BJ (cell line): ENCODE measurements at places on chromosomes 5 and 9. TPM values are rescaled to one million over a fixed set of nuclear protein-coding genes. Genes with fewer than 3 reads are reported as not detected.

DNA sequence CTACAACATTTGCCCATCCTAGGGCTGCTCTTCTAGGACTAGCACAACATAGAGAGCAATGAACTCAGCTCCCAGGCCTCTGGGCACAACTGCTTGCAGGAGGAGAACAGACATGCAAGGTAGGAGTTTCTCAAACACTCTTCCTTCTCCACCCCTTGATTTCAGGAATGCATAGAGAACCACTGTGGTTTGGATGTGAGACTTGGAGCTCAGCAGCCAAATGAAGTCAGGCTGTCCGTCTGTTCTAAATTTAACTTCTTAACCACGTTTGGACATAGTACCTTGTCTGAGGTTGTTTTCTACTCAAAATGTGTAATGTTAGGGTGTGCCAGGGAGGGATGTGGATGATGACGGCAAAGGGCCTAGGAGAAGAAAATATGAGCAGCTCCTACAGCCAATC, 515.1 kb upstream of the TNC start:
- peak; percentile 61 for DNase-seq

Gene CEL
- 0.26 and 0.49 TPM in 2 replicates for polyA plus RNA-seq

DNA sequence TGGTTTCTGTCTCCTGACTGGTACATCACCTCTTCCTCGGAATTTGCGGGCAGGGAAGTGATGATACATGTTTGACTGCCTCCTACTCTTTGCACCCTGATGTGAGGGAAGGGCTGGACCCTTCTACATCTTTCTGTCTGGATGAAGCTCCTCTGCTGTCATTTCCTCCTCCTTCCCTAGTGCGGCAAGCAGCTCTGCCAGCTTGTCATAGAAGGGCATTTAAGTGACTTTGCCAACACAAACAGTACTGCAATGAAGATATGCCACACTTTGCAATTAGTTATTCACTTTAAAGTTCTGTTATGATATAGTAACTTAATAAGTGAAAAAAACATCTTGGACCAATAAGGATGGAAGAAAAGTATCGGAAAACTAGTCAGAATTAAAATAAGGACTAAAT, 48.5 kb upstream of the ABL1 start:
- DNase-seq: no peak

DNA sequence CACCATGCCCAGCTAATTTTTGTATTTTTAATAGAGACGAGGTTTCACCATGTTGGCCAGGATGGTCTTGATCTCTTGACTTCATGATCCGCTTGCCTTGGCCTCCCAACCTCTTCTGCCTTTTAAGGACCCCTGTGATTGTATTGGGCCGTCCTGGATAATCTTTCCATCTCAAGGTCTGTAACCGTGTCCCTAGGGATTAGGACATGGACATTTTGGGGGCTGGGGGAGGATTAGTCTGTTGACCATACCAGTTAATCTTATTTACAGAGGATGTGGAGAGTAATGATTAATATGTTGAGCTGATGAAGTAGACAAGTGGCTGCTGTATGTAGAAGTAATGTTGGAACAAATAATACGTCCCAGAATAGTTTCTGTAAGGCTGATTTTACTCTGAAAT, 23.1 kb downstream of the LNPEP start:
- DNase-seq: no peak

- DNase-seq: no peak
Measured at GRCh38 chr9:126945682-126946081, 31.1 kb downstream of the RALGPS1 start.

GRCh38 chr9:132216861-132217619, 55.2 kb downstream of the NTNG2 start:
- no peak for DNase-seq

DNA sequence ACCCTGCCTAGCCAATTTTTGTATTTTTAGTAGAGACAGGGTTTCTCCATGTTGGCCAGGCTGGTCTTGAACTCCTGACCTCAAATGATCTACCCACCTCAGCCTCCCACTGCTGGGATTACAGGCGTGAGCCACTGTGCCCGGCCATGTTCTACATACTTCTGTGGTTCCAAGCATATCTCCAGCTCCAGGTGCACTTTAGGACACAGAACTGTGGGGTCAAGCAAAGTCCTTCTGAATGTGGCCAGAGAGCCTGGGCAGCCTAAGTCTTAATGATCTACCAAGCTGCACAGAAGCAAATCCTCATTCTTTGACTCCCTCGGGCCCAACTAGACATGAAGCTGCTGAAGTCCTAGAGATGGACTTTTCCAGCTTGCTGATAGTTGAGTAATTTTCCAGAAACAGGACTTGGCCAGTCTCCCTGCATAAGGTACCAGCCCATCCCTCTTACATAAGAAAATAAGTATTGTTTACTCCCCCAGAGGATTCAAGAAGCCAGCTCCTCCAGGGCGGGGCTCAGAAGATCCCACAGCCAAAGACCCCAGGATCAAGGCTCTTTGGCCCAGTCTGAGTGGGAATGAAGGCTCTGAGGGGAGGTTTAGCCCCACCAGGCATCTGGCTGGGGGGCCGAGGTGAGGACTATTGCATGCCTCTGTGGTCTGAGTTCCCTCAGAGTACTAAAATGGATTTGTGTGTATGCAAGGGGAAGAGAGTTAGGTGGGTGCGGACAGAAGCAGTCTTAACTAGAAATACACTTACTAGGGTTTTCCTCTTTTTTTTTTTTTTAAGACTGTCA, 8.7 kb downstream of the CLTB start:
- no peak for DNase-seq

- peak; percentile 44 for DNase-seq
Measured at GRCh38 chr5:126414874-126415502, 8.2 kb upstream of the GRAMD2B start.

GRCh38 chr5:136205941-136206340, 13.0 kb upstream of the SMIM32 start:
- DNase-seq: no peak

Gene EIF4E1B
- polyA plus RNA-seq: not detected in 2 replicates

- DNase-seq: no peak
Measured at GRCh38 chr9:114432323-114433067, 44.7 kb upstream of the AKNA start.

- DNase-seq: no peak
Measured at GRCh38 chr5:74237571-74238145, 402.9 kb downstream of the ENC1 start.

Gene FOXD4
- polyA plus RNA-seq: 0.12 and 0.17 TPM in 2 replicates

GRCh38 chr5:40507095-40507494, 172.6 kb upstream of the PTGER4 start:
- DNase-seq: no peak

DNA sequence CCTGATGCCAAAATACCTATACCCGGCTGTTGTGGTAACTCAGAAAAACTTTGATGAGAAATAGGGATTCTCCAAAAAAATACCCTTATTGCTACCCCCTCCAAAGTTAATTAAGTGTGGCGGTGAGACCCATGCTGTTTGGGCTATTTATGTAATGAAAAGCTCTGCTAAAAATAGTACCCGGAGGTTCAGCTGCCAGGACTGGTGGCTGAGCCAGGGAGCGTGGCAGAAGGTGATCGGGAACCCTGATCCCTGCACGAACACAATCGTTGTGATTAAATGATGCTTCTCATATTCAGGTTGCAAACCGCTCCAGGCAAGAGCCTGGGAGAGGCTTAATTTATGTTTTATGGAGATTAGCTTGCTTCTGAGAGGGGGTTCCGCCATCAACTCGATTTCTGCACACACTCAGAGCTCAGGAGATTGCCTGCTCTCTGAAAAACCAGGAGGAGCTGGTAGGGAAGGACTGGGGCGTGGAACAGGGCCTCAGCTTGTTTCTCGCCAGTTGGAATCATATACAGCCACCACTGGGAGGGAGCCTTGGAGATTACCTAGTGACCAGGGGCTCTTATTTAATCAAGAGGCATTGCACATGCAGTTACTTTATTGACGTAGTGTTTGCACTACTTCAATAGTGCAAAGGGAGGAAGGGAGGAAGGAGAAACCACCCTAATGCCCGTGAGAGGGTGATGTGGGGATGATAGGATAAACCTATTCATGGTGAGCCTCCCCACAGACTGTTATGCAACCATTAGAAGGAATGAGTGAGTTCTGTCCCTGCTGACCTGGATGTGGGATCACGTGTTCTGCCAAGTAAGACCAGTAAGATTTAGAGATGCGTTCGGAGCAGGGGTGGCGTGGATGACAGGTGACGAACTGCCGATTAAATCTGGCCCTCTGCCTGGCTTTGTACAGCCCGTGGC, 23.4 kb downstream of the HRH2 start:
- DNase-seq: no peak

Gene DNAH5
- polyA plus RNA-seq: 1.1 and 1.8 TPM in 2 replicates

Gene HMMR
- 5.4 and 12.0 TPM in 2 replicates for polyA plus RNA-seq

Gene SPATA31E1
- not detected in 2 replicates for polyA plus RNA-seq

DNA sequence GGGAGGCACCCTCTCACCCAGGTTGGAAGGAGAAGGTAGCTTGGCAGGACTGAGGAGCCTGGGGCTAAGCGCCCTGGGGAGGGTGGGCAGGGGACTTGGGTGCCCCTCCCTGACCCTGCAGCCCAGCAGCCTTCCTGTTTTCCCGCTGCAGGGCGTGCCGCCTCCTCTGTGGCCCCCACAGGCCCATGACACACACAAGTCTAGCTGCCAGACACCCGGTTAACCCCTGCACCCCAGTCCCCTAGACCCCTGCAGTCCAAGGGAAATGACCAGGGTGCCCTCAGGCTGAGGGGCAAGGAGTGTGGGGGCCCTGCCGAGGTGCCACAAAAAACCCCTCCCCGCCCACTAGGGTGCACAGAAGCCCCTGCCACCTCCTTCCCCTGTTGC, 33.0 kb downstream of the GOLGA2 start:
- no peak for DNase-seq

GRCh38 chr5:169164481-169164925, 136.4 kb downstream of the SLIT3 start:
- no peak for DNase-seq

DNA sequence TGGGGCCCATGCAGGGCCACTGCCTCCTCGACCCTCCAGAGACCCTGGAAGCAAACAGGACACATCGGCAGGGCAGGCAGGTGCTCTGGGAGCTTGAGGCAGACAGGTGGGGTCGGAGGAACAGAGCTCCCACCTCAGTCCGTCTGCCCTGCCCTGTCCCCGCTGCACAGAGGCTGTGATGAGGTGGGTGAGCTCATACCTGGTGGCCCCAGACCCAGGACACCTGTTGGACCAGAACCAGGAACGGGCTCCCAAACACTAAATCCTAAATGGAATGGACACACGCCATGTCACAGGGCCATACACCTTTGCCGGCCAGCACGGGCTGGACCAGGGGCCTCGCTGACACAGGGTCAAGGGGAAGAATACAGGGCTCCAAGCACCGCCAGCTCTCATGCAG, 5.5 kb downstream of the SOHLH1 start:
- DNase-seq: no peak

Gene GDA
- polyA plus RNA-seq: not detected in 2 replicates

DNA sequence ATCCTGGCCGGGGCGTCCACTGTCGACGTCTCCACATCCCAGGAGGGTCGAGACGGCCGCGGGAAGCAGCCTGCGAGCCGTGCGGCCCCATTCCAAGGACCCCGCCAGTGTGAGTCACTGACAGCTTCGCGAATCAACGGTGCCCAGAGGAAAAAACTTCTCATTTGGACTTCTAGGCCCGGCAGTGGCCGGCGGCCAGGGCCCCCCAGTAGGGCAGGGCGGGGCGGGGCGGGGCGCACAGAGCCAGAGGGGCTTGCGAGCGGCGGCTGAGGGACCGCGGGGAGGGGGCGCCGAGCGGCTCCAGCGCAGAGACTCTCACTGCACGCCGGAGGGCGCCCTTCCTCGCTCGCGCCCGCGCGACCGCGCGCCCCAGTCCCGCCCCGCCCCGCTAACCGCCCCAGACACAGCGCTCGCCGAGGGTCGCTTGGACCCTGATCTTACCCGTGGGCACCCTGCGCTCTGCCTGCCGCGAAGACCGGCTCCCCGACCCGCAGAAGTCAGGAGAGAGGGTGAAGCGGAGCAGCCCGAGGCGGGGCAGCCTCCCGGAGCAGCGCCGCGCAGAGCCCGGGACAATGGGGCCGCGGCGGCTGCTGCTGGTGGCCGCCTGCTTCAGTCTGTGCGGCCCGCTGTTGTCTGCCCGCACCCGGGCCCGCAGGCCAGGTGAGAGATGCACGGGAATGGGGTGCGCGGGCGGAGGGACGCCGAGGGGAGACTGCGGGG, at the start of gene F2R:
Gene F2R, plus strand, starts transcription at position 391 of the 720 bp plus-strand sequence. Its CDS starts 182 bp downstream, at position 573.
- DNase-seq: no peak

Gene SLC24A2
- polyA plus RNA-seq: not detected in 2 replicates

GRCh38 chr5:53537711-53538110, 22.7 kb upstream of the NDUFS4 start:
- no peak for DNase-seq

Gene IFNA1
- polyA plus RNA-seq: not detected in 2 replicates

Gene GRHPR
- 159 and 227 TPM in 2 replicates for polyA plus RNA-seq

Gene SLC27A6
- 0.06 and 0.10 TPM in 2 replicates for polyA plus RNA-seq

- no peak for DNase-seq
Measured at GRCh38 chr5:131379723-131380122, 115.9 kb downstream of the CDC42SE2 start.

Gene DBH
- polyA plus RNA-seq: not detected in 2 replicates

Gene HRCT1
- polyA plus RNA-seq: 0.47 and 0.93 TPM in 2 replicates

- peak; percentile 86 for DNase-seq
Measured at GRCh38 chr5:39517800-39518199, 93.0 kb upstream of the DAB2 start.

DNA sequence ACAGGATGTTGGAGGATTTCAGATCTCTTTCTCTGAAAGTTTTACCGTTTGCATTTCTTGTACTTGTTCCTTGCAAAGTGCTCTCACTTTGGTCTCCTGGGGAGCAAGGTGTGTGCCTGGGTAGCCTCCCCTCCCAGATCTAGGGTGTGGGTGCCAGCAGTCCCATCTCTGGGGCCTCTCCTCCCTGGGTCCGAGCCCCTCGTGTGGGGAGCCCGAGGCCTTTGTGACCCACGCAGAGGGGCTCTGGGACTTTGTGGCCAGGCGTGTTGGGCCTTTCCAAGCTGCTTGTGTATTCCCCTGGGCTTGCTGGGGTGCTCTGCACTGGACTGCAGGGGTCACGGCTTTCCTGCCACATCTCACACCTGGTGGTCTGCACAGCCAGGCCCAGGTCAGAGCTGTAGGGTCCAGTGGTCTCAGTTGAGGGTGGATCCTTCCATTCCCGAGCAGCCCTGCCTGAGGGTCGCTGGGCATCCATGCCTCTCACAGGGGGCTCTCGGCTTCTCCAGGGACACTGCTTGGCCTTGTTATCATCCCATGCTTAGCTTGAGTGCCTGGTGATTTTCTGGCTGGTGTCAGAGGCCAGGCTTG, 96.3 kb downstream of the CACNA1B start:
- no peak for DNase-seq

GRCh38 chr9:28832168-28832770, 1259.0 kb upstream of the C9orf72 start:
- DNase-seq: no peak

- DNase-seq: no peak
Measured at GRCh38 chr5:133751421-133751820, 139.1 kb upstream of the FSTL4 start.

- no peak for DNase-seq
Measured at GRCh38 chr9:96491079-96491879, 41.3 kb downstream of the HABP4 start.

Gene PLAC8L1
- 0.33 TPM in 2 replicates for polyA plus RNA-seq

DNA sequence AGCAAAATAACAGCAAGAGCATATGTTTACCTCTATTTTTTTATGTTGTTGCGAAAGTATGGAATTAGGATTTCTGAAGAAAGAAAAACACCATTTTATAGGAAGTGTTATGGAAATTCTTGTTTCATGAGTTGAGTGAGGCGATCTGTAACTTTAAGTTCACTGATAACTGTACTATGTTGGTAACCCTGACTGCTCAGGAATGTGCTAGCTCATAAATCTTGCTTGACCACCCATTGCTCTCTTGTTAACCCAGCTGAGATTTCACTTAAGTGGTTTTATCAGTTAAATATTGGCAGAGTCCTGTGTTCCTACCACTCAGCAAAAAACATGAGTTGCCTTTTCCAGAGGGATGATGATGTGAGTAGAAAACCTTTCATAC, 91.1 kb upstream of the STARD4 start:
- peak; percentile 24 for DNase-seq

- no peak for DNase-seq
Measured at GRCh38 chr5:177100714-177101121, 14.0 kb downstream of the FGFR4 start.

Gene ALAD
- polyA plus RNA-seq: 9.2 and 9.5 TPM in 2 replicates

Gene HAPLN1
- 2.5 and 4.1 TPM in 2 replicates for polyA plus RNA-seq
